ENCODE measurements at places on chromosomes 12 and 14.

DNA sequence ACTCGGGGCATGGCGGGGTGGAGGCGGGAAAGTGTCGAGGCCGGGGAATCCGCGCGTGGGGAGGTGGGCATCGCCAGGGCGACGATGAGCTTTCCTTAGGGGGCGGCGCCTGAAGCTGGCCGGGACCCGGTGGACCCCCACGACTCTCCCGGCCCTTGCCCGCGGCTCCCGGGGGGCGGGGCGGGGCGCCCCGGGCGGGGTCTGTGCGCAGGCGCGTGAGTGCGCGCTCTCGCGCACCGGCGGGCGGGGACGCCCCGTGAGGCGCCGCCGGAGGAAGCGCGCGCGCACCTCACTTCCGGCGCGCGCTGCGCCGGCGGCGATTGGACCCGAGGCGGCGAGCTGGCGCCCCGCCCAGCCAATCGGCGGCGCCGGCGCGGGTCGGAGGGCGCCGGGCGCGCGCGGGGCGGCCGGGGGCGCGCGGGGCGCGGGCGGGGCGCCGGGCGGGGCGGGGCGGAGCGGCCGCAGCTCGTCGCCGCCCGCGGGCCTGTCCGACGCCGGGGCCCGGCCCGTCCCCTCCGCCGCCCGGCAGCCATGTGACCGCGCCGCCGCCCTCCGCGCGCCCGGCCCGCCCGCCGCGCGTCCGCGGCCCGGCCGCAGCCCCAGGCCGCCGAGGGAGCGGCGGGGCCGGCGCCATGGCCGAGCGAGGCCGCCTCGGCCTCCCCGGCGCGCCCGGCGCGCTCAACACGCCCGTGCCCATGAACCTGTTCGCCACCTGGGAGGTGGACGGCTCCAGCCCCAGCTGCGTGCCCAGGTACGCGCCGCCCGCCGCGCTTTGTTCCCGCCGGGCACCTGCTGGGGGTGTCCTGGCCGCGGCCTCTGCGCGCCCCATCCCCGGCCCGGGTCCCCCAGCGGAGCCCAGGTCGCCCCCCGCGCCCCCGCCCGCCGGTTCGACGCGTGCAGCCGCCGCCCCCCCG is at the start of gene PACS2:
Gene PACS2, plus strand, starts transcription at position 462 of the 914 bp plus-strand sequence. Its CDS starts 171 bp downstream, at position 633.
- DNase-seq: peak; percentile 77

DNA sequence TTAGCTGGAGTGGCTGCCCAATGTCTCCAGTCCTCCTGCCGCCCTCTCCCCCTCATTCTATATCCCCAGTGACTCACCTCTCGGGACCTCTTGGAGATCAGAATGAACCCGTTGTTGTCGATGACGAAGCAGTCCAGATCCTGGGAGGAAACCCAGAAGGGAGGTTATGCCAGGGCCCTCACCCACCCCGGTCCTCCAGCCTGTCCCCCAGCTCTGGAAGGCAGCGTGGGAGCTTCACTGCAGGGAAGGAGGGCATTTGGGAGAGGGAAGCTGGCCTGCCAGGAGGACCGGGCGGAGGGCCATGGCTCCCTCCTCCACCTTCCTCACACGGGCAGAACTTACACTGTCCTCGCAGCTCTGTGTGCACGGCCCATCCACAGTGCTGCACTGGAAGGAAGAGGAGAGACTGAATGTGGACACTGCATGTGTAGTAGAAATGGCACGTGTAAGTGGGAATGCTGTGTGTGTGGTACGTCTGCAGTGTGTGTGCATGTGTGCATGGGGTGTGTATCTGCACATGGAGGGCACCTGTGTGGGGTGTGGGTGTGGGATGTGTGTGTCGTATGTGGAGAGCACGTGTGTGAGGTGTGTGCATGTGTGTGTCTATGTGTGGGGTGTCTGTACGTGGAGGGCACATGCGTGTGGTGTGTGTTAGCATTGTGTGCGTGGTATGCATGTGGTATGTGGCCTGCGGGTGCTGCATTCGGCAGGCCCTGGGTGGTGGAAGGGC is 10.0 kb upstream of the LRTM2 start:
- peak; percentile 23 for DNase-seq

GRCh38 chr12:58917699-58918468 is 2.4 kb downstream of the LRIG3 start:
- no peak for DNase-seq

- DNase-seq: no peak
Observed at GRCh38 chr12:132124766-132125425, 19.2 kb downstream of the DDX51 start.

- no peak for DNase-seq
Observed at GRCh38 chr14:69345402-69345801, 52.7 kb downstream of the ERH start.

GRCh38 chr12:54415221-54415929 is 3.7 kb downstream of the ITGA5 start:
- DNase-seq: peak; percentile 48

GRCh38 chr14:74364271-74364880 is 16.1 kb downstream of the VRTN start:
- no peak for DNase-seq

DNA sequence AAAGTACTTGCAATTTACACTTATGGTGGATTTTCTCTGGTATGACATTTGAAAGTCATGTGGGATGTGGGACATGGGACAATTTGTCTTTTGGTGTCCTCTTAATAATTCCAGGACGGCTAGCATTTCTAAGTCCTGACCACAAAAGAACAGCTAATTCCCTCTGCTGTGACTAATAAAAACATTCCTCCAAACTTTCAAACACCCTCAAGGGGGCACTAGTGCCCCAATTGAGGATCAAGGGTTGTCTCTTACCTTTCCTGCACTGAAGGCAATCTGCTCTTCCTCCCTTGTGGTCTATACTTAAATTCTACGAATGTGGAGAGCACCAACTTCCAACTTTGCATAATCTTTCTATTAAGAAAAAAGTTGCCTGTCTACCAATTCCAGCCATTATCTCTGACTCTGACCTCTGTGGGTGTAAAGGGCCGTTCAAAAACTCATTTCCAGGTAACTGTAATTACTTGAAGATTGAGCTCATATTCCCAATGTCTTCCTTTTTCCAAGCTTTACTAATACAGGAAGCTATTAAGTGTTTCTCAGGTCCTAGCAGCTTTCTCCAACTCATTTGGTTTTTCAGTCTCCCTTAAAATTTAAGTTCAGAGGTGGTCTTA is 210.2 kb downstream of the PTPRO start:
- peak; percentile 91 for DNase-seq

- peak; percentile 29 for DNase-seq
Observed at GRCh38 chr12:132597333-132598316, 12.8 kb downstream of the LRCOL1 start.

- peak; percentile 83 for DNase-seq
Observed at GRCh38 chr12:57151741-57152630, 4.6 kb upstream of the LRP1-AS start.

DNA sequence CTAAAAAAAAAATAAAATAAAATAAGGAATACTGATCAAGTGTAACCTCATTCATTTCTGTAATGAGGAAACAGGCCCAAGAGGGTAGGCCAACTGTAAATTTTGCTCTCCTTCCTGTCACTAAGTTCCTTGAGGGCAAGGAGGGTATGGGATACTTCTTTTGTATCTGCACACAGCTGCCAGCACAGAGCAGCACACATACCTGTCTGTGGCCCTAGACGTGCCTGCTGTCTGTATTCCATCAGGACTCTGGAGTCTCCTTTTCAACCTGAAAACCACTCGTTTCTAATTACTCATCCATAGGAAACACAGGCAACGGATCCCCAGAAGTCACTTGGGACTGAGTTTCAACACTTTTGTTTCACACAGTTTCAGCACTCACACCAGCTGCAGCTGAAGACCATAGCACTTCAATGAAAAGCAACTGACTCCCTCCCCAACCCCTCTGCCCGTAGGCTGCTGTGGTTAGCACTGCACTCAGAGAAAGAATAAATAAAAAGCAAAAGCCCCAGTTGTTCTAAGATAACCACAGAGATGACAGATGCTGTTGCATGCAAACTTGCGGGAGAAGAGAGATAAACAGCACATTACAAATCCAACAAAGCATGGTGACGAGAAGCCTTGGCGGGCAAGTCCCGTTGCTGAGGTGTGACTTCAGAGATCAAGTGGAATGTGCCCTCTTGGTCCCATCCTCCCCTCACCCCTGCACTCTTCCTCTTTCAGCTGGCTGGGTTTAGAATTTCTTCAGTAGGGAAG is 24.9 kb downstream of the CRACR2A start:
- peak; percentile 82 for DNase-seq

- DNase-seq: no peak
Observed at GRCh38 chr14:98217530-98217929, 1054.5 kb downstream of the BCL11B start.

GRCh38 chr12:98519257-98519907 is 4.0 kb downstream of the TMPO start:
- DNase-seq: no peak

- no peak for DNase-seq
Observed at GRCh38 chr12:6839482-6840201, 1.1 kb upstream of the GNB3 start.

DNA sequence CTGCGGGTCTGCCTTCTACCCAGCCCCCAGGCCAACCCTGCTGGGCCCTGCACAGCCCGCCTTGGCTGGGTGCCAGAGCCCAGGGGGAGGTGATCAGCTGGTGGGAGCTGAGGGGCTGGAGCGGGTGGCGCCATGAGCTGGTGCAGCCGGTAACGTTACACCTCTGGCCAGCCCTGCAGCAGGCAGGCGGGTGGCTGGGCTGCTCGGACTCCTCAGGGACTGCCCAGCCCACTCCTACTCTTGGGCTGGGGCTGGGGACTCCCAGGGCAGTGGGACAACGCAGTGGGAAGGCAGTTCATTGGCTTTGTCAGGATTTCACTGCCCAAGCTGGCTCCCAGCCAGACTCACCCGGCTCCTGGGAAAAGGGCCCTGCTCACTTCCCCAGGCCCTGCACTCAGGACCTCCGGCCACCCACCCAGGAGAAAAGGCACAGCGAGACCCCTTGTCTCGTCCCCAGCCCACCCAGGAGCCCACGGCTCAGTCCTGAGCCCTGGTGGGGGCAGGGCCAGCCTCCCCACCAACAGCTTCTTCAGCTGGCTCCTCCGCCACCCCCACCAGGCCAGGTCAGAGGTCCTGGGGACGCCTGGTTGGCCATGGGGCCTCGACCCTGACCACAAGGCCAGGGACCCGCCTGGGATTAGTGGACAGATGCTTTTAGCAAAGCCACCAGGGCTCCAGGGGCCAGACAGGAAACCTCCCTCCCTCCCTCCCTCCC is 1.0 kb downstream of the PGF start:
- no peak for DNase-seq

DNA sequence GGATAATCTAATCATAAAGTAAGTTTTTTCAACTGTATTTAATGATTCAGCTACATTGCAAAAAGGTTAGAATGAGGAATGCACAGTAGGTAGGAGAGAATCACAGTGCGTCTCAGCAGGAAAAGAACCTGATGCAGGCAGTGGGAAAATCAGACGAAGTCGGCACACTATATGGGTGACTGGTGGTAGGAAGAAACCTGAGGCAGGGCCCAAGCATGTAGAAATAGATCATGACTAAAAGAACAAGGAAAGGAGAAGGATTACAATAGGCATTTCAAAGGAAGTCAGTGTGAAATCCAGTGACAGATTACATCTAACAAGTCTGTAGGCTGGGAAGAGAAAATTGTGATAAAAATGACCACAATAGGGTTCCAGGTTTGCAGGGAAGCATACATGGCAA is 267.0 kb downstream of the MED13L start:
- no peak for DNase-seq

GRCh38 chr14:102819176-102819628 is 42.0 kb downstream of the TRAF3 start:
- no peak for DNase-seq

DNA sequence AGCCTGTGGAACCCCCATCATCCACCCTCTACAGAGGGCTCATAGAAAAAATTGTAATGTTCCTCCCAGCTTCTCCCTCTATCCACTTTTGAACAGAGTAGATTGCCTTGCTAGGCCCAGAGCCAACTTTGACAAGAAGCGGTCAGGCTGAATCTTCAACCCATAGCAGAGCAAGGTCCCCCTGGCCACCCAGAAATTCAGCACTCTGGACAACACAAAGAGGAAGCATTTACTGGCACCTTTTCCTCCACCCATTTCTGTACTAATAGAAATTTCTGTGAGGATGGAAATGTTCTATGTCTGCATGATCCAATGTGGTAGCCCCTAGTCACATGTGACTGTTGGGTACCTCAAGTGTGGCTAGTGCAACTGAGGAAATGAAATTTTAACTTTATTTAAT is 42.7 kb upstream of the OXA1L start:
- DNase-seq: no peak

GRCh38 chr12:49587174-49587908 is 18.1 kb downstream of the FAM186B start:
- no peak for DNase-seq

GRCh38 chr14:34474187-34474679 is 12.2 kb upstream of the SPTSSA start:
- no peak for DNase-seq

GRCh38 chr14:71907793-71908515 is 24.3 kb upstream of the RGS6 start:
- no peak for DNase-seq

- DNase-seq: peak; percentile 71
Observed at GRCh38 chr12:6697584-6698351, 2.8 kb downstream of the PIANP start.

DNA sequence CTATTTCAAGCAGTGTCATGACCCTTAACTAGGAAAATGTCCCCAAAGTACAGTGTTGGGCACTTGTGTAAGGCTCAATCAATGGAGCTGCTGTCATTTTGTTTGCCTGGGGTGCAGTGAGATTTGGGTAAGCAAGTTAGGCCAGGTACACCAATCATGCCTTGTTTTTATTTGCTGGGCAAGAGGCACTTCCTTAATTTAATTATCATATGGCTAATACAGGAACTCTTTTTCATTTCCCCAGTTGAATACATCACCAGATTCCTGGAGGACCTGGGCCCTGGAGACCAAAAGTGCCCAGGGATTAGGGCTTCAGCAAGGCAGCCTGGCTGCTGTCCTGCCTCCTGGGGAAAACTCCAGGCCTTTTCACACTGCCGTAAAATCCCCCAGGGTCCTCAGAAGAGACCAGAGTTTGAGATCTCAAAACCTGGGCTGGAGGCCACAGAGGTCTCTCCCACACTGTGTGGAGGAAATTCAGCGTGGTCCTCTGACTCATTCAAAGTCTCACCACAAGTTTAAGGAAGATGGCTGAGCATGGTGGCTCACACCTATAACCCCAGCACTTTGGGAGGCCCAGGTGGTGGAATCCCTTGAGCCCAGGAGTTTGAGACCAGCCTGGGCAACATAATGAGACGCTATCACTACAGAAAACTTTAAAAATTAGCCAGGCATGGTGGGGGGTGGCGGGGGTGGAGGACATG is 28.4 kb upstream of the FOXN3 start:
- DNase-seq: no peak

- DNase-seq: peak; percentile 40
Observed at GRCh38 chr14:60133487-60133886, 31.7 kb downstream of the DHRS7 start.

DNA sequence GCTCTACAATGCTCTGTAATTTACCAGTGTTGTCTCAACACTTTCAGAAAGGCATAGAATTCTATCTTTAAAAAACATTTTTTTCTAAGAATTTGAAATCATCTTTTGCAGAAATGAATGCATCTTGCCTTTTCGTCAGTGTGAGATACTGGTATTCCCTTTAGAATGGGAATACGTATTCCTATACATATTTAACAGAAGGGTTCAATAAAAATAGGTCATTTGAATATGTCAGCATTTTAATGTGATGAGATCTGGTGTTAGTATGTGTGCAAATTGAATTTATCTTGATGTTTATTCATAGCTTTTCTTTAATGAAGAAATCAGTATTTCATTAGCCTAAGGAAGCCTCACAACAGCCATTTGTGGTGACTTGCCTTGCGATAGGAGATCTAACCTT is 44.2 kb downstream of the WDR20 start:
- no peak for DNase-seq
